ENCODE measurements at places on chromosomes 7 and 10. TPM values are rescaled to one million over a fixed set of nuclear protein-coding genes. Genes with fewer than 3 reads are reported as not detected.

Gene ACBD5
- 10.3 TPM for total RNA-seq

Gene LIPF
- not detected for total RNA-seq

Gene CH25H
- 0.32 TPM for total RNA-seq

Gene ASIC3
- total RNA-seq: 0.96 TPM

Gene SPDYE6
- total RNA-seq: not detected

Gene CABCOCO1
- total RNA-seq: 0.65 TPM

Gene PRLHR
- total RNA-seq: not detected

Gene SYT15
- 0.24 TPM for total RNA-seq

Gene HOXA6
- total RNA-seq: 15.0 TPM

Gene C10orf143
- 0.39 TPM for total RNA-seq

Gene LFNG
- 4.9 TPM for total RNA-seq

Gene ZNF117
- total RNA-seq: 3.4 TPM

Gene CAV2
- 88.4 TPM for total RNA-seq

Gene C7orf57
- total RNA-seq: not detected

Gene C10orf67
- not detected for total RNA-seq

Gene SYPL1
- total RNA-seq: 76.9 TPM

Gene CNPY1
- not detected for total RNA-seq

Gene CCL24
- total RNA-seq: not detected

Gene PON2
- 64.5 TPM for total RNA-seq

Gene ICA1
- total RNA-seq: 3.1 TPM

Gene ANXA8
- total RNA-seq: 0.40 TPM
